ENCODE measurements at places on chromosomes 1 and 21.

DNA sequence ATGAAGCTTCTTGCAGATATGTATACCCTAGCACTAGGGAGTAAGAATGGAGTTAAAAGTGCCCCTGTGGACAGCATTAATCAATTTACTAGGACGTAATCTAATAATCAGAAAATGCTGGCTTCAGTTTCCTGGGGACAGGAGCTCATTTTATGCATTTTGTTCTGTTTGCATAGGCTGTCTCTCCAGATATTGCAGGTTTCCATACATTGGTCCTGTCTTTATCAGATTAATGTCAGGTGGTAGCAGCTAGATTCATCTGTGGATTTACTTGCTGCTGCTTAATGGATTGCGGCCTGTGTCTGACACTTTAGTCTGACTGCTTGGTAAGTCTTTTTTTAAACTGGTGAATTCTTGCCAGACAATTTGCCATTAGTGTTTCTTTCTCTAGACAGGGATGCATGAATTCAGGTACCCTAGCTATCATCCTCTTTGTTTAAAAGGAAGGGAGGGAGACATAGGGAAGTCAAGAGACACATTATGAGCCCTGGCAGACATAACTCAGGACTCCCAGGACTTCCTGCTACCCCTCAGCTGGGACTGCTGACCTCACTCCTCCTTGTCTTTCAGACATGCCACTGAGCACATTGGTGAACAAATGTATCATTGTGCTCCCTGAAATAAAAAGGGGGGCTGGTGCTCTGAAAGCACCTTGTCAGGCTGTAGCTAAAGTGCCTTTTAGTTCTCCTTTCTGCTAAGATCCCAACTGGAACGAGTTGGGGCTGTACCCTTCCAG, 47.7 kb downstream of the NOS1AP start:
- no peak for DNase-seq

DNA sequence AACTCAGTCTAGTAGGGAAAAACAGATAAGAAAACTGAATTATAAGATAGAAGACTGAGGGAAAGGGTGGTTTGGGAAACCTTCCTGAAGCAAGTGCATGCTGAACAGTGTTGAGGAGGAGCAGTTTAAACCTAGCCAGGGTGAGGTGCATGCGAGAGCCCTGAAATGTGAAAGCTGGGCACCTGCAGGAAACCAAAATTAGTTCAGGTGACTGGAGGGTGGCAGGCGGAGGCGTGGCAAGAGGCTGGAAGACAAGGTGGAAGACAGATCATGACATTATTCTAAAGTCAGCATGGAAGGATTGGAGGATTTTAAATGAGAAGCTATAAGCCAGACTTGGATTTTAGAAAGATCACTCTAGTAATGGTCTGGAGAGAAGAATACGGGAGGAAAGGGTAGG, 75.1 kb downstream of the CACNA1E start:
- no peak for DNase-seq

- no peak for DNase-seq
These were observed 10.8 kb downstream of the AADACL4 start for GRCh38 chr1:12654657-12655056.

DNA sequence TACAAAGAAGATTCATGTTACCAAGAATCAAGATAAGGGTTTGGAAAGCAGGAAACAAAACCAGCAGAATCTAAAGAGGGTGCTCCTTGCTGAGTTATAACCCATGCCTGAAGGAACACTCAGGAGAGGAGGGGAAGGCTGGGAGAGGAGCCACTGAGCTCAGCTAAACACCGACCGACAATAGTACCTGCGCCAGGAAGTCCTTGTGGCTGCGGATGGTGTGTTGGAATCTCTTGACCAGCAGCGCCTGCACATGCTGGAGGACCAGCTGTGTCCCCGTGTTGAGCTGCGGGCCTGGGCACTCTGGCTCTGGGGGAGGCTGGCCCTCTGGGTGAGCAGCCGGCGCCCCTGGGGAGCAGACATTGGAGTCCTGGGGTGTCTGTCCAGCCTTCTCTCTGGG, 89.4 kb downstream of the ABCA4 start:
- no peak for DNase-seq

- no peak for DNase-seq
These were observed 15.9 kb downstream of the SARS1 start for GRCh38 chr1:109229531-109230127.

- no peak for DNase-seq
These were observed 24.3 kb downstream of the PER3 start for GRCh38 chr1:7808253-7808844.

DNA sequence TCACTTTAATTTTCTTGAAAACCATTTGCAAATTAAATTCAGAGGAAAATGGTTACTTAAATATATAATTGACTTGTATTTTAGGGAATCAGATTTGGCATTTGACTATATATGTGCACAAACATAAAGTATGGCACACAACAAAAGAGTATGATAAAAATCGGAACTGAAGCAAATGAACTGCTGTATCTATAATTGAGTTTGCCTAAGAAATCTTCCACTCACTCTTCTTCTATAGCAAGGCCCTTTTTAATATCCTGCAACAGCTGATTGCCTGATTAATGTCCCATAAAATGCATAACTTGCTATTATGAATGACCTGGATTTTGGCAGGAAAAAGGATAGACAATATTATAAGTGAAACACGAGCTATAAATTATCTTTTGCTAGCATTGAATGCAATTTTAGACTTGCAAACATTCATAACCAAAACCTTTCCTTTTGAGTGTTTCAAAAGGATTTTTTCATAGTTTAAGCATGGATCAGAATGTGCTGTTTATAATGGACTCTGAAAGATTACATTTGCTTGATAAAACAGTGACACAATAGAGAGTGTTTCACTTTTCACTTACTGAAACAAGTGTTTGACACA, 2204.3 kb downstream of the MRPL39 start:
- no peak for DNase-seq

Data from hepatic stellate cell (primary cell).